Activated T-helper 17 cell treated with anti-CD3 and anti-CD28 coated beads, Interleukin-2, amount 50 U/mL, for 72 hours (primary cell): ENCODE measurements at places on chromosomes 7 and 10.

DNA sequence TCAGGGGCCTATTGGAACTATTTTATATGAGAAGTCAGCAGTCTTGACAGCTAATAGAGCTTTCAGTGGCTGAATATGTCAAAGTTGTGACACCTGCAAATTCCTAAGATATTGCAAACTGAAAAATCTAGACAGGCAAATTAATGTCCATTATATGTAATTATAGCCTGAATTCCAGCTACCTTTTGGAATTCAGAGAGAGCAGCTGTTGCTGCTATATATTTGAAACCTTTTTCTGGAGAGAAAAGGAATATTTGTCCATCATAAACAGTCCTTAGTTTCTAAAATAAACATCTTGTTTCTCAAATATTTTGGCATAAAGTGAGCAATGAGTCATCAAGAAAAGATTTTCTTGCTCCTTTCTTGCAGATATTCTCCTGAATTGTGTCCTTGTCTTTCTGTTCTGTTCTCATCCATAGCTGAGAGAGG is 408.9 kb upstream of the SEMA3D start:
- no peak for ATAC-seq

DNA sequence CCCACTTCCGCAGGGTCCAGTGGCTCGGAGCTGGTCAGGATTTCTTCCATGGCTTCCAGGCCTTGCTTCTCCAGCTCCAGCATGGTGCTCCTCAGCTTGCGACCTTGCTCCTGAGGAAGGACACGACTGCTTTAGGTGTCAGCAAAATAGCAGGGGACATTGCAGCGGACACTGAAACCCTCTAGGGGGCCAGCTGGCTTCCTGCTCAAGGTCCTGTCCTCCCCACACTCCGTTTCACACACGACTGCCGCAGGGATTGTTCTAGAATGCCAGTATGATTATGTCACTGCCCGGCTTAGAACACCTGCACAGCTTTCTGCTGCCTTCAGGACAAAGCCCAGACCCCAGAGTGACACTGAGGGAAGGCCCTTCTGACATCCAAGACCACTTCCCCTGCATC is 65.6 kb downstream of the SCRN1 start:
- ATAC-seq, result no peak

DNA sequence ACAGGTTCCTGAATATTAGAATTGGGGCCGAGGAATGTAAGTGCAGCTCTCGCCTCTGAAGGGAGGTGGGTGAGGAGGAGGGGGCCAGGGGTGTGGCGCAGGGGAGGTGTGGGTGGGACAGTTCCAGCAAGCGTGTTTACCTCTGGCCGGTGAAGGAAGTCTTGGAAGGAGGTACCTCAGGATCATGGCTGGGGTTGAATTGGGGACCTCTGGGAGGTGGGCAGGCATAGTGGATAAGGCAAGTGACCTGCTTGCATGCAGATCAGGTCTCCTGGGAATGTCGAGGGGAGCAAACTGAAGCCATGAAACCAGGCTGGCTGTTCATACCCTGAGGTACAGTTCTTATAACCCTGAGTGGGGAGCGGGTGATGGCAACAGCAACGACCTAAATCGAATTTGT is 2.0 kb downstream of the ZNF775 start:
- no peak for ATAC-seq

GRCh38 chr7:29877196-29877595 is 70.9 kb downstream of the WIPF3 start:
- no peak for ATAC-seq

DNA sequence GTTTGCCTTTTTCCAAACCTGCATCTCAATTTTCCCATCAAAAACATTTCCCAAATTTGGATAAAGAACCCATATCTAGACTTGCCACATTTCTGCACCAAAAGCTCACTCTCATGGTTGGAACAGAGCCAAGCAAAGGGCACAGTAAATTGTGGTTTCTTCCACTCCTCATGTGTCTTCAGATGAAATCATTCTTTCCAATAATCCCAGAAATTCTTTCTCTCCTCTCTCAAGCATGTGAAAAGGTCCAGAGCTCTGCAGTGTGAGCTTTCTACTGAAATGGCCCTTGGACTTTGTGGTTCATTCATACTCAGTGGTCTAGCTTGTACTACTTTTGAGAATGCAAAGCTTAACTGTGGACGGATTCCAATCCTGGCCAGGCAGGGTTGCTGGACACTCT is 19.8 kb downstream of the PRSS2 start:
- no peak for ATAC-seq

- ATAC-seq, result peak; percentile 68
Measured at GRCh38 chr10:113169853-113170460, 219.9 kb downstream of the TCF7L2 start.

GRCh38 chr10:3882855-3883254 is 97.8 kb upstream of the KLF6 start:
- no peak for ATAC-seq

DNA sequence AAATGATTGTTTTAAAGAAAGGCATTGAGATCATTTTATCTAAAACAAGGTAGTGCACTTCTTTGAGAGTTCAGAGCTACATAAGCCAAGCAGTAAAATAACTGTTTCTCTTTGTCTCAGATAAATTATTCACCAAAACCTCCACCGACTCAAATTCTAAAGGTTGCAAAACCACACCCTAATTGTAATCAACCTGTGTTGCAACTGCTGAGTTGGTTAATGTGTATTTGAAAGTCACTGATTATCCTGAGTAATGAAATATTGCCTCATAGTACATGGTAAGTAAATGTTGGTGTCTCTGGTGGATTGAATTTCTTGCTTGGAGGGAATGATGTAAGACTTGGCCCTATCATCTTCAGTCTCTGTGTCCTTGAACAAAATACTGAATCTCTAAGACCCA is 35.9 kb upstream of the CYP2C9 start:
- ATAC-seq, result no peak

DNA sequence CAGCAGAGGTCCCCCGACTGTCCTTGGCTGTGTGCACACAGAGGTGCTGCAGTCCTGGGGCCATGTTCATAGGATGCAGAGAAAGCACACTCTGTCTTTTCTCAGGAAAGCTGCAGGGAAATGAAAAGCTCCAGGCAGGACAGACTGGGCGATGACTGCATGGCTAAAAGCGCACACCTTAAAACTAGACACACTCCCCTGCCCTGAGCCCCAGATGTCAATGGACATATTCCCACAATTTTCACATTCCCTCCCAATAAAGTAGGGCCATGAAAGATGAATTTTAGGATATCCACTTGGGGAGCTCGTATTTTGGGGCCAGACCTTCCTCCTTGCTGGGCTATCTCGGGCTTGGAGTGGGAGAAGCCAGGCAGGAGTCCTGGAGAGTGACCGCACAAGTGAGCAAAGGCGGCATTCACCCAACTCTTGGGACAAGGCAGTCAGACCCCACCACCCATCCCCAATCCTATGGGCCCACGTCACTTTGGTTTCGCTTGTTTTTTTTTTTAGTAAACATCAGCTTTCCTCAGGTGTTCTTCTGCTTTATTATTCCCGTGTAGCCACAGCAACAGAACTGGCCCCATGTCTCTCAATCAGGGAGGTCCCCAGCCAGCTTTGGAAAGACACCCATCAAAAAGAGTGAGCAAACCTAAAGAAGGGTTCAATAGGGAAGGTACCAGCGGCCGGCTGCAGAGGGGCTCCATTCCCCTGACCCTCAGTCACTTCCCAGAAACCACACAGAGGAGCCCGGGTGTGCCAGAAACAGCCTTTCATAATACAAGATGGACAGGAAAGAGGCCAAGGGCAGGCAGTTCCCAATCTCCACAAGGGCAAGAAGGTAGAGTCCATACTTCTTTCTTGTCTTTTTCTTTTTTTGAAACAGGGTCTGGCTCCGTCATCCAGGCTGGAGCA is 12.7 kb downstream of the GPRIN2 start:
- ATAC-seq, result no peak
